ENCODE measurements at places on chromosomes 13 and 19.

- DNase-seq: no peak
These were observed 32.3 kb upstream of the AKAP11 start for GRCh38 chr13:42239644-42240043.

DNA sequence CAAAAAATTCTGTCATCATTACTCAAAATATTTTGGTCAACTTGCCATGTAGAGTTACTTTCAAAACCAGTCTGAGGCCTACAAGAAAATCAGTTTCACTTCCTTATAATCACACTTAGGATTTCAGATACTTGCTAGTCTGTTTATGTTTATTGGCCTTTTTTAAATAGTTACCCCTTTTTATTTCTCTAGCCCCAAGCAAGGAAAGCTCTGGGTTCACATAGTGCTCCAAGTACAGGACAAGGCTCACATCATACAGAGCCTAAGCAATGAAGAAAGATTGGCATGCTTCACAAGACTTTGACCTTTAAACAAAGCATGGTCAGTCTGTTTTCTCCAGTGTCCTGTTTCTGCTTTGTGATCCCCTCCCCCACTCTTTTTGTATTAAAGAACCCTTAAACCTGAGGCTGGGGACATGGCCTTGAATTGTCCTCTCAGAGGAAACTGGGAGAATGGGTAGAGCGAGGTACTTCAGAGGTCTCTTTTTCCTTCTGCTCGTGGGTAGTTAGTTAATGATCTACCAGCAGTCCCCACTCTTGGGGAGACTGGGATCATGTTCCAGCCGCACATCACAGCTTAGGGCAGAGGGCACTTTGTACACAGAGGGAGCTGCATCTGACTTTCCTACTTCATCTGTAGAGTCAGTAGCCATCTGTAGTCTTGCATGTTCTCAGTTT lies 30.7 kb downstream of the CEACAM1 start:
- no peak for DNase-seq

DNA sequence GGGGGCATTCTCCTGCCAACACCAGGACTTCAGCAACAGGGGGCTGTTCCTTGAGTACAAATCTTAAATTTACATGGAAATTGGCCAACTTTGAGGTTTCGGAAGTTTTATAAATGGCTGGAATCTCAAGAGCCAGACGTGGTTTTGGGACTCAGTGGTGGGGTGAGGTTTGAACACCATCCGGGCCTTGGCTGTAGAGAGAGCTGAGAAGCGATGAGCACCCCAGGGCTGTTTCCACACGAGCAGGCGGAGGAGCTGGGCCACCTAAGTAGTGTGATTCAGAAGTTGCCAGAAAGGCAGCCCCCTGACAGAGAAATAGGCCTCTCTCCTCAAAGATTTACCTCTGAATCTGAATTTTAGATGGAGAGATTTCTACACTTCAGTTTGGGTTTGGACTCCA lies 89.0 kb downstream of the FGF9 start:
- DNase-seq: no peak

GRCh38 chr13:45166858-45167257 lies 34.0 kb downstream of the KCTD4 start:
- no peak for DNase-seq

GRCh38 chr19:37906869-37907734 lies at the start of gene SIPA1L3:
Gene SIPA1L3 (plus strand): TSS chr19:37907208. CDS start chr19:38081566, 174,358 bp downstream.
- DNase-seq: peak; percentile 93

- peak; percentile 48 for DNase-seq
These were observed 38.7 kb upstream of the C1QTNF9 start for GRCh38 chr13:24270639-24271141.

GRCh38 chr13:42696191-42696590 lies 85.2 kb upstream of the FAM216B start:
- no peak for DNase-seq

GRCh38 chr19:46698395-46699321 lies 18.3 kb downstream of the PRKD2 start:
- no peak for DNase-seq

- no peak for DNase-seq
These were observed 1.2 kb downstream of the SEMA6B start for GRCh38 chr19:4557971-4558941.

GRCh38 chr19:821231-821824 lies 427 bp downstream of the PLPPR3 start:
- no peak for DNase-seq

- peak; percentile 41 for DNase-seq
These were observed 29.1 kb upstream of the POP4 start for GRCh38 chr19:29576761-29577648.

DNA sequence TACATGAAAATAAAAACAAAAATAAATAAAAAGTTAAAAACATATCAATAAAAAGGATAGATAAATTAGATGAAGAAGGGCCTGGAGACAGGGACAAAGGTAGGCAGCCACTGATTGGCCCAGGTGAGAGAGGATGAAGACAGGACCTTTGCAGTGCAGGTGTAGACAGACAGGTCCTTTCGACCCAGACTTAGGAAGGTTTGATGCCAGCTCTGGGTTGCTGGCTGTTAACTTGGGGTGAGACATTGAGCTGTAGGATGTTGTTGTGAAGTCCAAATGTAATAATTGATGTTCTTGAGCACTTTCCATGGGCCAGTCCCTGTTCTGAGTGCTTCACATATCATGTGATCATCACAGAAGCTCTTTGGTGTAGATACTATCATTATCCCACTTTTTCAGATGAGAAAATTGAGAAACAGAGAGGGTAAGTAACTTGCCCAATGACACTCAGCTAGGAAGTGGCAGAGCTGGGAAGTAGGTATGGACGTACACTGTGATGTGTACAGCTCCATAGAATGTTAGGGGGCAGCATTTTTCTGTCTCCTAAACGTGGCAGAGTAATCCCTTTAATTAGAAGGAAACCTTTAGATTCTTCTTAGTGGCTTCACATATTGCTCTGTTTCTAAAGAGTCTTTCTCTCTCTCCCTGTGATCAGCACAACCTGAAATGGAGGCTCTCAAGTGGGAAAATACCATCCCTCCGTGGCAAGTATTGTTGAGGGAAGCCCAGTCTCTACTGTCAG lies 76.0 kb upstream of the STK24 start:
- DNase-seq: no peak

DNA sequence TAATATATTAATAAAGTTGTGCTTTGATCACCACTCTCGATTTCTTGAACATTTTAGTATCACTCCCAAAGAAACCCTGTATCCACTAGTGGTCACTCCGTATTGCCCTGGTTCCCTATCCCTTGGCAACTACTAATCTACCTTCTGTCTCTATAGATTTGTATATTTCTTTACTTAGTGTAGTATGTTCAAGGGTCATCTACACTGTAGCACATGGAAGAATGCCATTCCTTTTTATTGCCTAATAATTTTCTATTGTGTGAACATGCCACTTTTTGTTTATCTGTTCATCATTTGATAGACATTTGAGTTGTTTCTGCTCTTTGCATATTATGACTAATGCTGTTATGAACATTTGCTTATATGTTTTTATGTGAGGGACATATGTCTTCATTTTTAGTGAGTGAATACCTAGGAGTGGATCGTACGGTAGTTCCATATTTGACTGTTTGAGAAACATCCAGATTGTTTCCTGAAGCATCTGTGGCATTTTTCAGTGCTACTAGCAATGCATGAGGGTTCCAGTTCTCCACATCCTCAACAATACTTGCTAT lies 254.0 kb downstream of the GPC6 start:
- DNase-seq: no peak

DNA sequence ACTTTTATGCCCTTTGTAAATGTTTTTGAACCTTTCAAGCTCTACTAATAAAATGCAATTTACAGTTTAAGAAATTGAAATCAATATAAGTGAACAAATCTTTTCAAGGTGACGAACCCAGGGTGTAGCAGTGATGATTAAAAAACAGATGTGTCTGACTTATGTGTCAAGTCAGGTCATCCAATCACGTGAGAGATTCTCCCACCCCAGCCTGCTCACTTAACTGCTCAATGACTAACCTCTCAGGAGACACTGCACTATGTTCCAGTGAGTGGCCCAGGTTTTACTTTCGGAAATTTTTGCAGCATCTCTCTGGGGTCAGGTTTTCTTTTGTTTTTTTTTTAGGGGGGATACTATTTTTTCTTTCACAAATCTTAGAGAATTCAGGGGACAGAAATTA lies 60.7 kb downstream of the ZNF429 start:
- DNase-seq: no peak

- DNase-seq: no peak
These were observed 75.5 kb downstream of the TNFSF13B start for GRCh38 chr13:108345016-108345415.
